Cortex of kidney (tissue), 1 donor: ENCODE measurements at places on chromosomes 3 and 15.

DNA sequence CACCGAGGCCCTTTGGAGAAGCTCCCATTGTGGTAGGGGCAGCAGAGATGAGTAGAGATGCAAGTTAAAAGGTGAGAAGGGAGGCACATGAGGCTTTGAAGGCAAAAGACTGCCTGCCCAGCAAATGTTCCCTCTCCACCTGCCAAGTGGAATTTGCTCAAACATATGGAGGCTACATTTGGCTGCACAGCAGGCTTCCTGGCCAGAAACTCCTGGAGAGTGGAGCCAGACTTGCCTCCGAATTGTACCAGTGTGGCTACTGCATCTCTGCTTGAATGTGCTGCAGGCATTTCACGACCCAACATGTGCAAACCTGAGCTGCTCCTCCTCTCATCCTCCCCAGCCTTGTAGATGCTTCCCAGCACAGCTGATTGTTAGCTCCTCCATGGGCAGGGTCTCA lies 229.2 kb downstream of the ZNF621 start:
- DNase-seq: no peak

- no peak for DNase-seq
These were observed 2.0 kb downstream of the SMC4 start for GRCh38 chr3:160401291-160402095.

DNA sequence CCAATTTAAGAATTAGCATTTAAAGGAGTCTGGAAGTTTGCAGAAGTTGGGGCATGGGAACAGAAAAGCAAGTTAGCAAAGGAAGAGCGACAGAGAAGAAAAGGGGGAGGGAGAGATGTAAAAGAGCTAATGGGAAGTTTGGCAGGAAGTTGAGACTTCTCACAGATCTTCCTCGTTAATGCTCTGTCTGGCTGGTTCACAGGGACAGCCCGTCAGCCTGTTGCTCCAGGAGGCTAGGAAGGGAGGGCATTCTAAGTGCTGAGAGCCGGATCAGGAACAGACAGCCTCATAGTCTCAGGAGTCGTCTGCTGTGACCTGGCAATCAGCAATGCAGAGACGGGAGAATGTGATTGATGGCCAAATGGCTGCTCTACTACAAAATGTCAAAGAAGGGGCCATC lies 150.3 kb downstream of the AGBL1 start:
- DNase-seq: no peak

GRCh38 chr3:22366781-22367180 lies 615.8 kb upstream of the ZNF385D start:
- DNase-seq: no peak
